CD4-positive, alpha-beta T cell treated with Interleukin-4 for 4 hours (primary cell): ENCODE measurements at places on chromosomes 11 and 22.

DNA sequence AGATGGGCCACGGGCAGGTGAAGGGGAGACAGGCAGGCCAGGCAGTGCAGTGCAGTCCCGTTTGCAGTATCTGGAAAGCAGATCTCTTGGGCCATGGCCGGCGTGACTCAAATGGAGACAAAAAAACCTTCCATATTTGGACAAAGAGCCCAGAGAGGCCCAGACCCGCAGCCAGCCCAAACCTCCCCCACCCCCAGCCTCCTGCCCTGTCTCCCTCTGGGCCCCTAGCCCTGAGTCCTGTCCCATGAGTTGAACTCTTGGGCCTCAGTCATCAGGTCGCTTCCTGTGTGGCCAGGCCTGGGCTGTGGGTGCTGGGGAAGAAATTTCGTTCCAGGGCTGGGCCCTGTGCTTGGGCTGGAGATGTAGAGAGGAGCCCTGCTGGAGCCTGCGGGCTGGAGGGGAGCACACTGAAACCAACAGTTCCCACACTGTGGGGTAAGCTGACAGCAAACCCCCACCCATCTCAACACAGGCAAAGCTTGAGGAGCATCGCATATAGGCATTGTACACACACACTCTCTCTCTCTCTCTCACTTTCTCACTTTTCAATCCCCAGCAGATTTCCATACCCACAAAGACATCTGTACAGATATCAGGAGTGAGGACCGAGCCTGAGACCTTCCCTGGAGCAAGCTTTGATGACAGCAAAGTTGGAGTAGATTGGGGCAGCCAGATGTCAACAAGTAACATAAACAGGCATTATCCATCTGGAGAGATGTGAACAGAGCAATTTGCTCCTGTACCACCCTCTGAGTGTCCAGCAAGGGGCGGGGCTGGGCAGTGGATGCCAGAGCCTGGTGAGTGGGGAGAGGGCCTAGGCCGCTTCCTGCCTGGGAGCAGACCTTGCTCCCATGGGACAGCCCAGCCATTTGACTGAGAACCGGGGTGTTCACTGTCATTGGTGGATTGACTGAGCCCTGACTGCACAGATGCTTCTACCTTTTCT is 17.2 kb downstream of the ARHGEF17 start:
- DNase-seq, result no peak

DNA sequence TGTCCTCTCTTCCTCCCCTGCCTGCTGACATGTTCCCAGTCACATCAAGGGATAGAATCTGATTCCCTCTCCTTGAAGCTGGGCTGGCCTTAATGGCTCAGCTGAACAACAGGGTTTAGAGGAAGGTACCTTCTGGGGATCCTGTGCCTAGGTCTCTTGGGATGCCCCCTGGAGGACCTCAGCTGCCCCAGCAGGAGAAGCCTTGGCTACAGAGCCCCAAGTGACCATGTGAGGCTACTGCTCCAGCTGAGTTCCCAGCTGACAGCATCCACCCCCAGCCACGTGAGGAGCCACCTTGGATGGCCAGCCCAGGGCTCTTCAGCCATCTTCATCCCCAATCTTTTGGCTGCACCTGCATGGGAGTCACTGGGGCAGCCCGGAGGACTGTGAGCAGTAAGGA is 1499.3 kb downstream of the TBC1D22A start:
- DNase-seq, result no peak

GRCh38 chr22:50216684-50217520 is 16.1 kb downstream of the SELENOO start:
- no peak for DNase-seq

DNA sequence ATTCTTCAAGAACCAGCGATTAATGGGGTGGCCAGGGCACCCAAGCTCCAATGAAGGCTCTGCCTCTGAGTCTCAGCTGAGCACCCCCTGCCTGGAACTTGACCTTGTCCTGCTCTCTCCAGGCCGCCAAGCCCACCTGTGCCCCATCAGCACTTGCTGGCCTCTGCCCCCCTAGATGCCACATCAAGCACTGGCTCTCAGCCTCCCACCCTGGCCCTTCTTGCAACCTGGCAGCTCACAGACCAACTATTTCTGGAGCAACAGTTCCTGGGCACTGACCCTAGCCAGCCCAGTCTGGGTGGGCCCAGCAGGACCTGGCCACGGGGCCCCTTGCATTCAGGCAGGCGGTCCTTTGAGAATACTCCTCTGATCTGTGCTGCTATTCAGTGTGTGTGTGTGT is 98.8 kb upstream of the PITPNB start:
- DNase-seq, result no peak

- DNase-seq, result peak; percentile 6
Observed at GRCh38 chr11:19060629-19061028, at the start of gene MRGPRX2. TSS of gene MRGPRX2 (minus strand) at chr11:19060717. CDS start at chr11:19056402, 4,315 bp downstream.

GRCh38 chr22:20244250-20244648 is 23.9 kb downstream of the RTN4R start:
- DNase-seq, result no peak

GRCh38 chr11:35943713-35944502 is at the start of gene LDLRAD3:
TSS of gene LDLRAD3 (plus strand) at chr11:35944062. CDS start at chr11:35944099, 37 bp downstream.
- no peak for DNase-seq

DNA sequence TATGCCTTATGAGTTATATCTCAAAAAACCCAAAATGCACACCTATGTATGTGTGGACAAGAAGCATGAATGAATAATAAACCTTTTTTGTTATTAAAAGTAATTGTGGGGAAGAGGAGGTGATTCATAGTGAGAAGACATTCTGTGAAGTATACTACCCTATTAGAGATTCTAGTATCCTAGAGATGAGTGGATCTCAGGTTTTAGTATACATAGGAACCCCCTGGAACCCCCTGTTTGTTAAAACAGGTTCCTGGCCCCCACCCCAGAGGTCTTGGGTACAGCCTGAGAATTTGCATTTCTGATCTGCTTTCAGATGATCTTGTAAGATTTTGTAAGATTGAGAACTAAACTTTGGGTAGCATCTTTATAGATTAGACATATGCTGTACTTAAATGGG is 17.5 kb downstream of the NUCB2 start:
- DNase-seq, result no peak

- DNase-seq, result no peak
Observed at GRCh38 chr11:47180006-47180787, 3.5 kb upstream of the ARFGAP2 start.
